ENCODE measurements at places on chromosomes 7 and 10.

DNA sequence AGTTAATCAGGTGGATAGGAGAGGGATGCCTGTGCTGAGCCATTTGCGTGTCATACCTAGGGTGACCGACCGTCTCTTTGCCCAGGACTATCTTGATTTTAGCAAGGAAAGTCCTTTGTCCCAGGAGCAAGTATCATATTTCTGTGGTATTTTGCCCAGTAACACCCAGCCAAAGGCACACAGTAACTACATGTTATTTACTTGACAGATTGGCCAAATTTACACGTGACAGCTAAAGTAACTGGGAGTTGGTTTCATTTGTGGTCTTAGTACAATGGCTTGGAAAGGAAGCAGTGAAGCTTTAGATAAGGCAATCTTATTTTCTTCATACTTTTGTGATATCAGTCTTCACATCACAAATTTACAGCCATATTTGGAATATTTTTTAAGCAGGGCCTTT lies 142.1 kb downstream of the JCAD start:
- no peak for DNase-seq

DNA sequence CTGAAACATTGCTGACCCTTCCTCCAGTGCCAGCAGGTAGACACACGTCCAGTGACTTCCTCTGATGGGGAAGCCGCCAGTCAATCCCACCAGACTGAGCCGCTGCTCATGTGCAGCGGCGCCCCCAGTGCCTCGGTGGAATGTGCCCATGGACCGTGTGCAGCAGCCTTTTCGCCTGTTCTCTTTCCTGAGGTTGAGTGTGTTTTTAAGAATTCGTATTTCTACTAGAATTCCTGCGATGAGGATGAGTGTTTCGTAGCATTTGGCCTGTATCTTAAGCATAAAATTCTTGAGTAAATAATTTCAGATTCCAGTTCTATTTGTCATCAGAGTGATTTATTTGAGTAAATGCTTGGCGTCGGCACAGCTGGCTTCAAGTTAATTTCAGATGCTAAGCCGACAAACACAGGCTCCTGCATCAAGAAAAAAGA lies 35.4 kb downstream of the BNIP3 start:
- no peak for DNase-seq

GRCh38 chr10:78619115-78619851 lies 449.5 kb upstream of the ZMIZ1 start:
- no peak for DNase-seq

DNA sequence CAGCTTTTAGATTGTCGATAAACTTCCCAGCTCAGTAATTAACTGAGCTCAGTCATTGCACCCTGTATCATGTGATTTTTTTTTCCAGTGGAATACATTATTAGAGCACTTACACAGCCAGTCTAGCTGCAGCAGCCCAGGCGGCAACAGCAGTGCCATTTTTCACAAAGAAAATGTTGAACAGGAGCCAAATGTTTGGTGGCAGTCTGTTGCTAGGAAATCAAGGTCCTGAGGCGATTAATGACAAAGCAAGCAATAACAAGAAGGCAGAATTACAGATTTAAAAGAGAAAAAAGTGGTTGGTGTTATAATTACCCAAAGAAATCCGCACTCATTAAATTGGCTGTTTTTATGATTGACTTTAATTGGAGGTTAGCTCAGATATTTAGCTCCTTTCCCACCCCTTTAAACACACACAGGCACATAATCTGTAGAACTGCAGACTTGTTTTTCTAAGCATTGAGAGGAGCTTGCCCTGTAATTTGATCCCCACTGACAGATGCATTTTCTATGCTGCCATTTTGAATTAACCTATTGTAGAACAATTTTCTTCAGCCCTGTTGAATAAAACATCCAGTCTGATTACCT lies 267.4 kb downstream of the ADK start:
- no peak for DNase-seq

GRCh38 chr7:105874055-105874454 lies 2.3 kb downstream of the ATXN7L1 start:
- no peak for DNase-seq

GRCh38 chr7:45130910-45131309 lies 19.4 kb upstream of the TBRG4 start:
- no peak for DNase-seq

DNA sequence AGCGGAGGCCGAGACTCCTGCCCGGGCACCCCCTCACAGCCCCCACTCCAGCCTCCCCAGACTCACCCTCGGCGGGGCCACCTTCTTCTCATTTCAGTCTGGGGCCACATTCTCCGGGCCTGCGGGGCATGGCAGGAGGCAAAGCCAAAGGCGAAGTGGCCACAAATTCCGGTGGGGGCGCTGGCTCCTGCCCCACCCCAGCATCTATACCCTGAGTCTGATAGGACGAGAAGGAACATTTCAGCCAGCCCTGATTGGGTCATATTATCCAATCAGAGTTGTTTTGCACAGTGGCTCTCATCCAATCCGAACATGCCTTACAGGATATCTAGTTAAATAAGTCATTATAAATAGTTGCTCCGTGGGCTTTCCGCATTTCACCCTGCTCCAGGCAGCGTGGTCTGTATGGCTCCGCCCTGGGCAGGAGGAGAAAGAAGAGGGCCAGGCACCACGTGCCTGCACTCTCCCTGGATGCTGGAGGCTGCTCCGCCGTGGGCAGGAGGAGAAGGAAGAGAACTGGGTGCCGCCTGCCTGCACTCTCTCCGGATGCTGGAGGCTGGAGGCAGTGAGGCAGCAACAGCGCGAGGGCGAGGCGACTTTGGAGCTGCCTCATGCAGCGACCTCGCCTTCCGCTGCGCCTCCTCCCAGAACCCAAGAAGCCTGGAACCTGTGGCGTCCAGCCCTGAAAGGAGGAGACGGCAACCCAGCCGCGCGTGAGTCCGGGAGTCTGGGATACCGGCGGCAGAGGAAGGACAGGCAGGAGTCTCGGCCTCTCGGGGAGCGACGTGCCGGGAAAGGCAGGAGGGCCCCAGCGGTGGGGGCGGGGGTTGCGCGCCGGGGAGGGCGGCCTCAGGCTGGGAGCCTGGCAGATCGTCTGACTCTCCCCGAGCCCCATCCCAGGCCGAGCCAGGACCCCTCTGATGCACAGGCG lies 162.9 kb downstream of the ZNF33B start:
- no peak for DNase-seq

DNA sequence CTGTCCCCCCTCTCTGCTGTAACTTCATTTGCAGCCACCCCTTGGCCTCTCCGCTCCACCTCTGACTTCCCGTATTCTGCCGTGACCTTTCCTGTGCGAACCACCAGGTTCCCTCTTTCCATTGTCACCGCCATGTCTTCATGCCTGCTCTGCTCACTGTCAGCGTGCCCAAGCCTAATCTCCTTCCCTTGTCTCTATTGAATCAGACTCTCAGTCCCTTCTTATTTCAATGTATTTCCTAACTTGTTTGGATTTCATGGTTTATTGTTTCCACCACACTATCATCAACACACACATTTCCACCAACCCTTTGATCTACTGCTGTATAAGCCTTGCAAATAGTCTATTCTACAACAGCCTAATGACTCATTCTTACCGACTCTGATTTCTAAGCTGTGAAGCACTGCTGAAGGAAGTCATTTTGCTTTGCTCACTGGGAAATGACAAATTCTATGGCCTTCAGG lies 30.0 kb upstream of the INHBA start:
- no peak for DNase-seq

- DNase-seq: no peak
These were observed 10.3 kb downstream of the TMEM106B start for GRCh38 chr7:12221414-12221813.

- DNase-seq: peak; percentile 87
These were observed 2.4 kb downstream of the CHST12 start for GRCh38 chr7:2405601-2406345.

DNA sequence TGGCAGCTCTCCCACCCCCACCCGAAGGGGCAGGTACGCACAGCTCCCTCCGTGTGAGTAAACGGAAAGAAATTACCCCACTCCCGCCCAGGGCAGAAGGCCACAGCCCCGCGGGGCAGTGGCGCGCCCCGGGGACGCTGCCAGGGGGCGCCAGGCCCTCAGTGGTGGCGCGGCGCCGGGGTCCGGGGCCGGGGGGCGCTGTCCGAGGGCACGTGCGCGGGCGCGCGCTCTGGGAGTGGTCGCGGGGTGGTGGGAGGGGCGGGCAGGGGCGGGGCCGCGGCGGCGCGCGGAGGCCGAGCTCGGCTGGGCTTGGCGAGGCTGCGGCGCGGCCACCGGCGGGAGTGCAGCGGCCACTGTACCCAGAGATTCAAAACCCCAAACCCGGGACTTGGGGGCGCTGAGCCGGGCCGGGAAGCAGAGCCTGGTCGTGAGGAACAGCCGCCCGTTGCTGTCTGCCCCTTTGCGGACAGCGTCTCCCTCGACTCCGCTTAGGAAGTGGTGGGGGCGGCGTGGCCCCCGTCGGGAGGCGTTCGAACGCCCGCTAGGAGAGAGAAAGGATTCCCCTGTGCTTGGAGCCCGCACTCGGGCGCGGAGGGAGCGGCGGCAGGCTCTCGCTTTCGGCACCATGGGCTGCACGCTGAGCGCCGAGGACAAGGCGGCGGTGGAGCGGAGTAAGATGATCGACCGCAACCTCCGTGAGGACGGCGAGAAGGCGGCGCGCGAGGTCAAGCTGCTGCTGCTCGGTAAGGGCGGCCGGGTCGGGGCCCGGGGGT lies at the start of gene GNAI1:
Gene GNAI1, plus strand, starts transcription at position 296 of the 773 bp plus-strand sequence. Its CDS starts 330 bp downstream, at position 626.
- DNase-seq: peak; percentile 50

- DNase-seq: no peak
These were observed 103.6 kb downstream of the SH3PXD2A start for GRCh38 chr10:103751667-103752290.

DNA sequence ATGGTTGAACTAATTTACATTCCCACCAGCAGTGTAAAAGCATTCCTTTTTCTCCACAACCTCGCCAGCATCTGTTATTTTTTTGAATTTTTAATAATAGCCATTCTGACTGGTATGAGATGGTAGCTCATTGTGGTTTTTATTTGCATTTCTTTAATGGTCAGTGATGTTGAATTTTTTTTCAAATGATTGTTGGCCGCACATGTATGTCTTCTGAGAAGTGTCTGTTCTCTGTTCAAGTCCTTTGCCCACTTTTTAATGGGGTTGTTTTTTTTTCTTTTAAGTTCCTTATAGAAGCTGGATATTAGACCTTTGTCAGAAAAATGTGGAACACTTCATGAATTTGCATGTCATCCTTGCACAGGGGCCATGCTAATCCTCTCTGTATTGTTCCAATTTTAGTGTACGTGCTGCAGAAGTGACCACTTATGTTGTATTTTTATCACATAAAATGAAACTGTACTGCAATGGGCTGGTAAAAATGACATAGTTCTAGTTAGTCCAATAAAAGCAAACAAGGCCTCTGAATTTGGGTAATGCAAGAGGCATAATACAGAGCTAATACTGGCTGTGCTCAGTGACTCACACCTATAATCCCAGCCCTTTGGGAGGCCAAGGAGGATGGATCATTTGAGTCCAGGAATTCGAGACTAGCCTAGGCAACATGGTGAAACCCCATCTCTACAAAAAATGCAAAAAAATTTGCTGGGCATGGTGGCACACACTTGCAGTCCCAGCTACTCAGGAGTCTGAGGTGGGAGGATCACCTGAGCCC lies 70.3 kb downstream of the ABI1 start:
- DNase-seq: no peak

GRCh38 chr7:156666368-156667109 lies 26.0 kb downstream of the RNF32 start:
- no peak for DNase-seq
